Endothelial cell (in vitro differentiated cells): ENCODE measurements at places on chromosomes 2 and 18. TPM values are rescaled to one million over a fixed set of nuclear protein-coding genes. Genes with fewer than 3 reads are reported as not detected.

- no peak for DNase-seq
Measured at GRCh38 chr18:79476918-79477571, 81.3 kb downstream of the NFATC1 start.

GRCh38 chr2:31547485-31547884 lies 33.3 kb downstream of the SRD5A2 start:
- DNase-seq = no peak

DNA sequence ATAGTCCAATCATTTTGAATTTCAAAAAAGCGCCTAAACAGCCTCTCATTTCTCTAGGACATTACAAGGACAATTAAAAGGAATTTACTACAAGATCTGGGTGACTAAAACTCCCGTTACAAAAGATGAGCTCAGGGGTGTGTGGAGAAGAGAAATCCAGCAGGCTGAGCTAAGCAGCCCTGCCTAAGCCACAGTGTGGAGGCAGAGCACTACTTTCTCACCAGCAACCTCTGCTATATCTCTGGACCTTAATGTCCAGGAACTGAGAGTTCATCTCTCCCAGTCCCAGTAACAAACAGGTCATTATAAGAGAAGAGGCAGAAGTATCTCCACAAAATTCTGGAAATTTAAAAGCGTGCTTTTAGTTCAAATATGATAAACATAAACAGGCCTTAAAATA lies 18.9 kb upstream of the ANKRD62 start:
- no peak for DNase-seq

DNA sequence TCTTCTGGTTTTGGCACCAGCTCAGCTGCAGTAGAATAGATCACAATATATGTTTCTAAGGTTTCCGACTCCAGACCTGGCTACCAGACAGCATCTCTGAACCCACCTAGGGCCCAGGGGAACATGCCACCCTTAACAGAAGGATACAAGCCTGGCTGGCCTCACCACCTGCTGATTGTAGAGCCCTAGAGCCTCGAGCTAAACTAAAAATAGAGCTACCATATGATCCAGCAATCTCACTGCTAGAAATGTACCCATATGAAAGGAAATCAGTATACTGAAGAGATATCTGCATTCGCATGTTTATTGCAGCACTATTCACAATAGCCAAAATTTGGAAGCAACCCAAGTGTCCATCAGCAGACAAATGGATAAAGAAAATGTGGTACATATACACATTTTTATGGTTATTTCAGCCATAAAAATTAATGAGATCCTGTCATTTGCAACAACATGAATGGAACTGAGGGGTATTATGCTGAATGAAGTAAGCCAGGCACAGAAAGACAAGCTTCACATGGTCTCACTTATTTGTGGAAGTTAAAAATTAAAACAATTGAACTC lies 242.4 kb upstream of the SLC39A10 start:
- DNase-seq = no peak

GRCh38 chr2:44679990-44680389 lies 261.5 kb upstream of the SIX3 start:
- DNase-seq = no peak

GRCh38 chr2:98245491-98245890 lies 100.8 kb upstream of the CNGA3 start:
- DNase-seq = no peak

GRCh38 chr2:33673937-33674336 lies 74.8 kb upstream of the FAM98A start:
- no peak for DNase-seq

GALNT3 gene
- total RNA-seq = 3.6 TPM

SPATA3 gene
- total RNA-seq = not detected

SLC14A1 gene
- total RNA-seq = 0.36 TPM

SNRNP27 gene
- 37.0 TPM for total RNA-seq
